ENCODE measurements at places on chromosomes 13 and 19. TPM values are rescaled to one million over a fixed set of nuclear protein-coding genes. Genes with fewer than 3 reads are reported as not detected.

DNA sequence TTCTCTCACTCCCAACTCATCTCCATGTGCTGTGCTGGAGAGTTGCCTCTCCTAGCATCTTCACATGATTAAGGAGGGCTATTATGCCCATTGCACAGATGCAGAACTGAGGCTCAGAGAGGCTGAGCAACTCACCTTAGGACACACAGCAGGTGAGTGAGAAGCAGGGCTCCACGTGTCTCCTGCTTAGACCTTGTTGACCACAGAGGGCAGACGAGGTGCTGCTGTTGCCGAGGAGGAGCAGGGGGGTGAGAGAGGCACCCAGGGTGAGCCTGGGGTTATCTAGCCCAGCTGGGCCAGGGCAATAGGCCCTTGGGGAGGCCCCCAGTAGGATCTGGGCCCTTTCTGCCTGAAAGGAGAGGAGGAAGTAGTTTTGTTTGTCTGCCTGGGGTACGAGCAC is 2.4 kb upstream of the HSH2D start:
- DNase-seq = no peak

The TYROBP gene
- not detected for total RNA-seq

- no peak for DNase-seq
Observed at GRCh38 chr13:59340151-59340550, 823.6 kb downstream of the DIAPH3 start.

The RNF113B gene
- total RNA-seq = not detected

The GRIK5 gene
- 18.4 TPM for total RNA-seq

DNA sequence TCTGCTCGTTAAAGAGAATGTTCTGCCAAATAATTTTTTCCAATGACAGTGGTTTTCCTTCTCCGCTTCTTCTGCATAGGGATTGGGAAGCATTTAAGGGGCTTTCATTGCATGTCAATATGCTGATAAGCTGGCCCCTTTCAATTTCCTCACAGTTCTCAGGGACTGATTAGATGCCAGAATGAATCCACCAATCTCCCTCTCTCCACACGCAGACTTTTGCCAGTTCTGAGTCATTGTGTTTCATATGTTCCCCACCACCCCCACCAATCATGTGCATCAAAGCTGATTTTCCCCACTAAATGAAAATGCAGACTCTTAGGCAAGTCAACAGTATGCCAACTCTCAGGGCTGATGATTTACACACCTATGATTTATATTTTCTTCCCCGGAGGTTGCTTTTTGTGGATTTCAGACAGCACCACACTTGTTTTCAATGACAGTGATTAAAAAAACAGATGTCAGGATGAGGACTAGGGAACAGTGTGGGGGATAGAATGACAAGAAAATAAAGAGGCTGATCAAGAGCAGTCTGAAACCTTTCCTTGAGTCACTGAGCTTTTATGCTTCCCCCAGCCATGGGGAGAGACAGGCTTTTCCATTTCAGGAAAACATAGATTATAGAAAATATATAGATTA is 47.9 kb upstream of the C13orf42 start:
- no peak for DNase-seq

DNA sequence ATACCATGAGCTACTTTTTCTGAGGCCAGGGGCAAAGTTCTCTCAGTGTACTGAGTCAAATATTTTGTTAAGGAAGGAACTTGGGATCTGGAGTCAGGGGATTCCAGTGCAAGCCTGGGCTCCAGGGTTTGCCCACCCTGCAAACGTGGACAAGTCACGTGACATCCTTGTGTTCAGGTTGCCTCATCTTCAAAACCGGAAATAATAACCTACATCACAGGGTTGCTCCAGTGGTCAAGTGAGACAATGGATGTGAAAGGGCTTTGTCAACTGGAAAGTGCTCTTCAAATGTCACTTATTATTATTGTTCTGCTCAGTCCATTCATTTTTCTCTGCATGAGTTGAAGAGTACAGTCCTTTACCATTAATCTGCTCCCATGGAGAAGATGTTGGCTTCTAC is 414.9 kb downstream of the COG6 start:
- DNase-seq = no peak

GRCh38 chr19:46478356-46478986 is 7.1 kb upstream of the PNMA8A start:
- no peak for DNase-seq

The LPAR2 gene
- 35.5 TPM for total RNA-seq

The BCAM gene
- 6.9 TPM for total RNA-seq

The FXYD3 gene
- not detected for total RNA-seq

- DNase-seq = no peak
Observed at GRCh38 chr19:18650468-18651041, 13.7 kb downstream of the KLHL26 start.

DNA sequence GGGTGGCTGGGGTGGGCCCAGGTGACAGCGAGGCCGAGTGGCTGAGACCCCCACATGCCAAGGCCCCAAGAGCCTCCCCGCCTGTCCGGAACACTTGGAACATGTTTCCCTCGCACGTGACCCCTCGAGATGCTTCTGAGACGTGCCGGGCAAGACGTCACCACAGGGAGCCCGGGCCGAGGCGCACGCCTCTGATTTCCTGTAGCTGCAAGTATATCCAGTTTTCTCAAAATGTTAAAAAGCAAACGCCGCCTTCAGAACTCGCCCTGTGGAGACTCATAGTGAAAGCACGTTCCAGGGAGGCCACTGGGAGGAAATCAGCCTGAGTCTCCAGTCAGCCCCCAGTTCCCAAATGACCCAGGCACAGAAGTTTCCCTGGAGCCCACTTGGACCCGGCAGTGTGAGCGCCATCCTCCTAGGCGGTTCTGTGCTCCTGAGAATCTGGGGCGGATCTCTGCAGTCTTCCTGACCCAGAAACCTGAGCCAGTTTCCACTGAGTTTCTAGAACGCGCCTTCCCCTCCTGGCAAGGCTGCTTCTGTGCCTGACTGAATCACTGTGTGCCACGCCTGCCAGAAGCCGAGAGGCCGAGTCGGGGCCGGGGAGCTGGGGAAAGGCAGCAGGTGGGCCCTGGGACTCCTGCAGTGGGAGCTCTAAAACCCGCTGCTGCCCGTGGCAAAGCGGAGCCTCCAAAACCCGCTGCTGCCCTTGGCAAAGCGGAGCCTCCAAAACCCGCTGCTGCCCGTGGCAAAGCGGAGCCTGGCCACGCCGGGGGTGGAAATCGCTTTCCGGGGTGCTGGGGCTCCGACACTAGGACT is 179.3 kb downstream of the KDM4B start:
- DNase-seq = no peak

GRCh38 chr13:21796775-21797514 is 126.1 kb downstream of the FGF9 start:
- no peak for DNase-seq

The LILRA2 gene
- total RNA-seq = not detected

GRCh38 chr19:47510516-47511127 is 4.2 kb downstream of the NAPA start:
- DNase-seq = no peak

The SHANK1 gene
- 6.5 TPM for total RNA-seq

GRCh38 chr13:45205124-45205523 is 4.3 kb upstream of the KCTD4 start:
- DNase-seq = no peak

DNA sequence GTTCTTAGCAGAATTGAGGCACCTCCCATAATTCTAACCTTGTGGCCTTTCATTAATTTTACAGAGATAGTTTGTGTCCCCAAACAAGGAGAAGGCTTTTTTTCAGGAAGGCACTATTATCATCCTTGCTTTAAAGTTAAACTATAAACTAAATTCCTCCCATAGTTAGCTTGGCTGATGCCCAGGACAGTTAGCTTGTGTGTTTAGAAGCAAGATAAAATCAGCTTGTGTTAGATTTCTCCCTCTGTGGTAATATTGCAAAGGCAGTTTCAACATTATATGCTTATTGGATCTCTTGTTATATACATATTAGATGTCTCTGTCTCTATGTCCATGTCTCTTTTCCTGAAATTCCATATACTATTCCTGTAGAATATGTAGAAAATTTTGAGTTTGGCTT is 342.7 kb downstream of the TBC1D4 start:
- DNase-seq = no peak

The C5AR1 gene
- total RNA-seq = 0.56 TPM

DNA sequence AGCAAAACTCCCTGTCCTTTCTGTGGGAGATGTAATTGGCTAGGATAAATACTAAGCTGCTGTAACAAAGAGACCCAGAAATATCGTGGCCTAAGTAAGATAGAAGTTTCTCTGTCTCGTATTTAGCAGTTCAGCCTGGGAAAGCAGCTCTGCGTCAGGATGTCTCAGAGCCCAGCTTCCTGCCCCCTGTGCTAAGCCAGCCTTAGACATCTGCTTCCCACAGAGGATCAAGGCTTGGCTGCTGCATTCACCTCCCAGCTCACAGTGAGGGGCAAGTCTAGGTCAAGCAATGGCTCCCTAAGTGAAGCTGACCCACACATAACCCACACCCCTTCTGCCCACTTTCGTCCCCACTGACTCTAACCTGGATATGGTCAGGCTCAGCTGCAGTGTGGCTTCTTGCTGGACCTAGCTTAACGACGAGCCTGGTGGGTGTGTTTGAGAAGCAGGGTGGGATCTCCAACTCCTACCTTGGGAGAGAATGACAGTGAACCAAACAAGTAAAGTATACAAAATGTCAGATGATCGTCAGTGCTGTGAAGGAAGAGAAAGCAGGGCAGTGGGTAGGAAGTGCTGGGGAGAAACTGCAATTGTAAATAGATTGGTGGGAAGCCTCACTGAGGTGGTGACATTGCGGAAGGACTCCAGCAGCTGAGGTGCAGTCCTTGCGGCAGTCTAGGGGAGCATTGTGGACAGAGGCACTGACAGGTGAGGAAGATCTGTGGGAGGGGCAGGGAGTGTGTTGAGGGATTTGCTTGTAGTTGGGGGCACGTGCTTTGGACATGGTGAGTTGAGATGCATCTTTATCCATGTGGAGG is 82.9 kb downstream of the TNFRSF19 start:
- DNase-seq = no peak

DNA sequence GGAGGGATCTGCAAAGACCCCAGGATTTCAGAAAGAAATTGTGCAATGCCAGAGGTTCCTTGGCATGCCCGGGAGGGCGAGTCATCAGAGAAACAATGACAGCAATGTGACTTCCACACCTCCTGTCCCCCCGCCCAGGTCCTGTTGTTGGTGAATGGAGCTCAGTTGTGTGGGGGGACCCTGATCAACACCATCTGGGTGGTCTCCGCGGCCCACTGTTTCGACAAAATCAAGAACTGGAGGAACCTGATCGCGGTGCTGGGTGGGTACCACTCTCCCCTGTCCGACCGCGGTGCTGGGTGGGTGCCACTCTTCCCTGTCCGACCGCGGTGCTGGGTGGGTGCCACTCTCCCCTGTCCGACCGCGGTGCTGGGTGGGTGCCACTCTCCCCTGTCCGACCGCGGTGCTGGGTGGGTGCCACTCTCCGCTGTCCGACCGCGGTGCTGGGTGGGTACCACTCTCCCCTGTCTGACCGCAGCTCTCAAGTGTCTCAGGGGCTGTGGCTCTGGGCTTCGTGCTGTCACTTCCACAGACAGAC is 5.2 kb upstream of the F10 start:
- DNase-seq = no peak

- DNase-seq = no peak
Observed at GRCh38 chr13:29566206-29566605, 29.3 kb downstream of the SLC7A1 start.

The CLPTM1 gene
- total RNA-seq = 144 TPM

DNA sequence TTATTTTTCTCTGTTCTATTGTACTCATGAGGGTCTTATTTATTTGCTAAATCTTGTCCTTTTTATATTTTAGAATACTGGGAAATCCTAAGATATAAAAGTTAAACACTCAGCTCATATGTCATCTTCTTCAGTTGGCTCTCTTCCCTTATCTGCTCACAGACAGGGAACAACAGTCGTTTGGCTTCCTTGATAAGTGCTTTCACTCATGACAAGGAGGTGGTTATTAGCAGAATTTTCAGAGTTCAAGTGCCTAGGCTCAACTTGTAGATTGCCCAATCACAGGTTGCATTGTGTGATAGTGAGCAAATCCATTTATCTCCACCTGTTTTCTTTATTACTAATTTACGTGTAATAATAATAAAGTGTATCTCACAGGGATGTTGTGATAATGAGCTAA is 620.3 kb upstream of the PCDH20 start:
- DNase-seq = no peak

- DNase-seq = no peak
Observed at GRCh38 chr19:9883764-9884163, 48.6 kb downstream of the PIN1 start.

The FCER2 gene
- not detected for total RNA-seq

The SLC25A41 gene
- 0.23 TPM for total RNA-seq

- no peak for DNase-seq
Observed at GRCh38 chr19:23817519-23817918, 58.8 kb upstream of the ZNF681 start.

- DNase-seq = no peak
Observed at GRCh38 chr13:35283856-35284255, 192.6 kb downstream of the MAB21L1 start.

Measured in endothelial cell (in vitro differentiated cells).